ENCODE measurements at places on chromosomes 6 and 20.

DNA sequence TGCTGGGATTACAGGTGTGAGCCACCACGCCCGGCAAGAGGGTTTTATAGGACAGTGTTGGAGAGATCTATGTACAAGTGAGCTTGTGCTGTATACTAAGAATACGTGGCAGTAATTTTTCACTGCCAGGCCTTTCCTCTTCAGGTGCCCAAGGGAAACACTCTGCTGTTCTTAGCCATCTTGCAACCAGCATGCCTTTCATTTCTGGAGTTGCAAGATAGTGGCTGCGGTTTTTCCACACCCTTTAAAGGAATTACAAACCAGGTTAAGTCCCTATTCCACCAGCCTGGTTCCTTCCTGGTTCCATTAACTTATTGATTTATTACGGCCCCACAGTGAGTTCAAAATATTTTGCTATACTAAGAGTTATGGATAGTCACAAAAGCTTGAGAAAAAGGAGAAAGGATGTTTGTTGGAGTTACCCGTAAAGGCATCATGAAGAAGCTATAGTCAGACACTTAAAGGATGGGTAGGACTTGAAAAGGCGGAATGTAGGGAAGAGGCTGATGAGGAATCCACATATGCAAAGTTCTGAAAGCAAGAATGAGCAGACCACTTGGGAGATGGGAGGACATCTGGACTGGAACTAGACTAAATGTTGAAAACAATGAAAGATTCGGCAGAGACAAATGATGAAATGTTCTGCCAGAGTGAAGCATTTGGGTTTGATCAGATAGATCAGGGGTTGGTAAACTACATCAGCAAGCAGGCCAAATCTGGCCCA lies 61.4 kb upstream of the ASIP start:
- no peak for DNase-seq

- no peak for DNase-seq
These were observed 33.4 kb upstream of the IPCEF1 start for GRCh38 chr6:154390034-154390433.

DNA sequence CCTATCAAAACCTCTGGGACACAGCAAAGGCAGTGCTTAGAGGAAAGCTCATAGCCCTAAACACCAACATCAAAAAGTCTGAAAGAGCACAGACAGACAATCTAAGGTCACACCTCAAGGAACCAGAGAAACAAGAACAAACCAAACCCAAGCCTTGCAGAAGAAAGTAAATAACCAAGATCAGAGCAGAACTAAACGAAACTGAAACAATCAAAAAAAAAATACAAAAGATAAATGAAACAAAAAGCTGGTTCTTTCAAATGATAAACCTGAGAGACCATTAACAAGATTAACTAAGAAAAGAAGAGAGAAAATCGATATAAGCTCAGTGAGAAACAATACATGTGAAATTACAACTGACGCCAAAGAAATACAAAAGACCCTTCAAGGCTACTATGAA lies 34.8 kb upstream of the RUNX2 start:
- no peak for DNase-seq

DNA sequence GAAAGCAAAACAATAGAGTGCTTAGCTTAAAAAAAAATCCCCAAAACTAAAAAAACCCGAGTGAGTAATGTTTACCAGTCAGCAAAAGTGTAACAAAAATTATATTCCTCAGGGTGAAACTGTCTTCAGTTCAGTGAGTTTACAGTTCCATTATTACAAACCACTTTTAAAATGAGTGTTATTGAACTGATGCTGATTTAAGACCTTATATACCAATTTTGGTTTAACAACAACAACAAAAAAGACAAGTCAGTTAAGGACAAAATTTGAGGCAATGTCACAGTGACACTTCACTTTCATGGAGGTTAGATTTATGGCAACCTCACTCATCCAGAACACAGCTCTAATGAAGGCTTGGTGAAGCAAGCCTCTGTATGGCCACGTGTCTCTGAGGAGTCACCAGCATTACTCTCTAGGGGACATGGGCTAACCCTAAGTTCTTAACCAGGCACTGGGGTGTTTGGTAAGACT lies 630.8 kb downstream of the PHF3 start:
- peak; percentile 22 for DNase-seq

Measured in NCI-H69 (cell line).